Stimulated activated CD4-positive, alpha-beta T cell treated with anti-CD3 and anti-CD28 coated beads, Interleukin-1b, Interleukin-23, amount 100 ng/mL, for 24 hours (primary cell): ENCODE measurements at places on chromosomes 6 and 20.

GRCh38 chr6:74431873-74432580 lies 736.0 kb downstream of the CD109 start:
- DNase-seq: no peak

- DNase-seq: no peak
Measured at GRCh38 chr6:100573166-100573565, 108.4 kb upstream of the SIM1 start.

GRCh38 chr6:85971238-85971637 lies 328.6 kb upstream of the SYNCRIP start:
- DNase-seq: no peak

DNA sequence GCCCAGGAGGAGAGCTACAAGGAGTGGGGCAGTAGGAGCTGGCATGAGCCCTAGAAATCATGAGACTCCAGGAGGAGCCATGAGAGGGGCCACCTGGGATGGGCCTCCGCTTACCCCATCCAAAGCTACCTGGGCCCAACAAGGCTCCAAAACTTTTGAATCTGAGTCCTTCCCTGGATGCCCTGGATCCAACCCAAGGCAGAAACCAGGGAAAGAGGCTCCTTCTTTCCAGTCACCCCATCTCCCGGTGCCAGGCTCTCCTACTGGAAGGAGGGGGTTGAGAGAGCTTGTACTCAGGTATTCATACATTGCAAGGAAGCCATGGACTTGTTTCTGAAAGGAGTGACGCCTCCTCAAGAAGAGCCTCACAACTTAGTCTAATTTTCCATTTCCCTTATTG lies 7.8 kb upstream of the SIRPG start:
- no peak for DNase-seq

GRCh38 chr20:36541768-36542488 lies 609 bp downstream of the MYL9 start:
- no peak for DNase-seq

GRCh38 chr6:141056945-141057625 lies 1075.6 kb upstream of the GJE1 start:
- no peak for DNase-seq

GRCh38 chr6:169986171-169986847 lies 234.9 kb downstream of the ERMARD start:
- DNase-seq: no peak

- DNase-seq: no peak
Measured at GRCh38 chr6:40444811-40445210, 142.4 kb downstream of the LRFN2 start.

DNA sequence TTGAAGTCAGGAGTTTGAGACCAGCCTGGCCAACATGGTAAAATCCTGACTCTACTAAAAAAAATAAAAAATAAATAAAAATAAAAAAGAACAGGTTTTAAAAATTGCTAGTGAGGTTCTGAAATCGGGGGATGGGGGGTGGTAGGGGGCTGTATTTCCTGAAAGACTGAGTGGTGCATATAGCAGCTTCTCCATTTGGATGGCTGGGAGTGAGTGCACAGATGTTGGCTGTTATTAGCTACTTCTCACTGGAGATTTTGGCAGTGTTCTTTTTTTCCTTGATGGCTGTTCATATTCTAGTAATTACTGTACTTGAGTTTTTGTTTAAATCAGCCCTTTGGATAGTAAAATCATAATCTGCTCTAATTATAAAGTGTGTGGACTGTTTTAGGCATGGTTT lies 79.8 kb downstream of the RTN4IP1 start:
- DNase-seq: no peak

- DNase-seq: no peak
Measured at GRCh38 chr20:8530022-8530421, 398.0 kb downstream of the PLCB1 start.

DNA sequence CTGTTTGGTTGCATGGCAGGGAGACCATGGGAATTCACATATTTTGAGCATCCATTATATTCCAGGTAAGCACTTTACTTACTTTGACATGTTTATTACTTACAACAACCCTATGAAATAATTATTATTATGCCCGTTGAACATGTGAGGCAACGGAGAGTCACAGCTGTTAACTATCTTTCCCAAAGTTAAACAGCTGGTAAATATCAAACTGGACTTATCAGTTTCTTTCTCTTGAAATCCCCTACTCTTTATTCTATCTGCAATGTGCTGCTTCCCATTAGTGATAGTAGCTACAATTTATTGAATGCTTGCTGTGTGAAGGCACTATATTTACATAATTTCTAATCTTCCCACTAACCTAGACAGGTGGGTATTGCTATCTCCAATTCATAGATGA lies 847.7 kb upstream of the MAP3K7 start:
- no peak for DNase-seq

DNA sequence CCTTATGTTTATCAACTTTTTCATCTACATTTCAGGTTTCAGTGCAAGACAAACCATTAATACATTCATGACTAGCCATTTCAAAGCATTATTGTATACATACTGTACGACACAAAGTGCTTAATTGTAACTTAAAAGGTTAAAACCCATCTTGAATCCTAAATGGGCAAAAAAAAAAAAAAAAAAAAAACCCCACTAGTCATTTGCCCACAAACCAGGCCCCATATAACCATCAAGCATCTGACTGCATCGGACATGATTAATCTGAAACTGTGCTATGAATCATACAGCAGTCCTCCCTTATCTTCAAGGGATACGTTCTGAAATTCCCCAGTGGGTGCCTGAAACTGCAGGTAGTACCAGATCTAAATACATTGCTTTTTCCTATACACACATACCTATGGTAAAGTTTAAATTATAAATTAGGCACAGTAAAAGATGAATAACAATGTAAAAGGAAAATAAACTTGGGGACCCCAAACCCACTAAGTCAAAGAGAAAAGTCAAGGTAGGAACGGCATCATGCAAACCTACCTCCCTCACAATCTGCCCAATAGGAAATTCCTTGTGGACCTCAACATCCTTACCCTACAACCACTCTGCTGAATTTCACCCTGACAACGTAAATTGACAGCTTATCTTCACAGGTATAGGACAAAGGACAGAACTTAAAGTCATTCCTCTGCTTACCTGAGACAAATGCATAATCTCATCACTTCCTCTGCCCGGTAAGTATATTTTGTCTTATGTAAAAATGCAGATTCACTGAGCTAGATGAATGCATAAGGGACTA lies 14.3 kb downstream of the B4GALT5 start:
- DNase-seq: no peak

- no peak for DNase-seq
Measured at GRCh38 chr20:1373614-1374013, 19.2 kb downstream of the FKBP1A start.

DNA sequence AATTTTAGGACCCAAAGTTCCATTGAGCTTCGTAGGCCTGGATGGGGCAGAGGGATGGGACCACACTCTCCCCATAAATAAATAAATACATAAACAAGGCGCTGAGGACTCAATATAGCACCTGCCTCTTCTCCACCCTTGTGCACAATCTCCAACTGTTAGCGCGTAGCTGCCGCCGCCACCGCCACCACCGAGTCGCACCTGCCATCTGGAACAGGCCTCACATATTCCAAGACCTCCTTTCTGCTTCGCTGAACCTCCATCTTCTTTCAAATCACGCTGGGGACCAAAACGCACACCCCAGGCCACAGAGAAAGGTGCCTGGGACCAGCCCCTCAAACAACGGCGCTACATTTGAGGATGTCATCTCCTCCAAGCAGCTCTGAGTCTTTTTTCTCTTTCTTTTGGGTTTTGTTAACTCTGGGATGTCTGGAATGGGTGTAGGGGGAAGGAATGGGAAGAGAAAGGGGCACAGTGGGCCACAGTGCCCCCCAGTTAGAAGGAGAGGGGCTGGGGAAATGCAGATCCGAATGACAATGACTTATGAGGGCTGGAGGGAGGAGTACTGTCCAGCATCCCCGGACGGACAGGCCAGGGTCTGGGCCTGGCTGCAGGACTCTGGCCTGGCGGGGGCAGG lies 49.7 kb downstream of the NOL4L start:
- no peak for DNase-seq
